ENCODE measurements at places on chromosomes 12 and 14.

DNA sequence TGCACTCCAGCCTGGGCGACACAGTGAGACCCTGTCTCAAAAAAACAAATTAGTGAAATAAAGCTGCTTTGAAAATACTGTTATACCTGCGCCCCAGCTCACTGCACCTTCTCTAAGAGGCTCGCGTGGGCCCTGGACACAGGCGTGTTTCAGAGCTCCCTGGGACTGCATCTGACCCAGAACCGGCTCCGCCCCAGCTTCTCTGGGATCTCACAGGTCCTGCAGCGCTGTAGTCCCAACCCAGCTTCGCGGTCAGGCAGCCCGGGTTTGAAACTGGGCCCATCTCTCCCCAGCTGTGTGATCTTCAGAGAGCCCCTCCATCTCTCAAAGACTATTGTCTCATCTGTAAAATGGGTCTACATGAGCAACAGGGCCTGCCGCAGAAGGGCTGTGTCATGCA lies 7.5 kb downstream of the RIMBP2 start:
- no peak for DNase-seq

- no peak for DNase-seq
Observed at GRCh38 chr12:101563212-101563611, 31.6 kb upstream of the MYBPC1 start.

DNA sequence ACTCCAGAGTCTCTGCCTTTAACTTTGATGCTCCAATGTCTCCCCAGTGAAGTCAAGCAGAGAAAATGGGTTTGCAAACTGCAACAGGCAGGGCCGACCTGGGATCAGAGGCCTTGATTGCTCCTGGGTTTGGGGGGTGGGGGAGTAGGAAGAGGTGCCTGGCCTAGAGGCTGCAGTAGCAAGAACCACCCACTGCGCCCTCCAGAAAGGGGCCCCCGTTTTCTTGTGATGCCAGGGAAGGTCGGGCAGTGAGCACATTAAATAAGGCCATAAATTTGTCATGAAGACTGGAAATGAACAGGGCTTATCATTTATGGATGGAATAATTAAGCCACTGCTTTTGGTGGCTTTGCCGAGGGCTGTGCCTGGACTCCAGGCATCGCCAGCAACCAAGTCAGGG lies 38.2 kb upstream of the FAM222A start:
- DNase-seq: no peak

DNA sequence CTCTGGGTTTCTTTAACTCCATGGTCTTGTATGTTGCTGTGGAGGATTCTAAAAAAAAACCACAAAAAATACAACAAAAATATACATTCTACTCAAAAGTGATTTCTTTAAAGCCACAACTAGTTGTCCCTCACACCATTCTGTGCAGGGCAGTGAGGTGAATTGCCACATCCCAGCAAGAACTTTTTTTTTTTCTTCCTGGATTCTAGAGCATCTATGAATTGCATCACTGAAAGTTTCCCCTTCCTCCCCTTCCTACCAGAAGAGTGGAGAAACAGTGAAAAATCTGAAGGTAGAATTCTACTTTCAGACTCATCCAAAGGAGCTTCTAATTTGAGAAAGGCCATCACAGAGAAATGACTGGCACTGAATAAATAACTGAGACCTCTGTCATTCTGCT lies 395.3 kb downstream of the AEBP2 start:
- no peak for DNase-seq

GRCh38 chr12:64070454-64070853 lies 151.6 kb downstream of the KICS2 start:
- DNase-seq: no peak

- no peak for DNase-seq
Observed at GRCh38 chr14:31550589-31550988, 10.6 kb upstream of the NUBPL start.

- DNase-seq: no peak
Observed at GRCh38 chr12:32030676-32031075, 71.5 kb downstream of the RESF1 start.

DNA sequence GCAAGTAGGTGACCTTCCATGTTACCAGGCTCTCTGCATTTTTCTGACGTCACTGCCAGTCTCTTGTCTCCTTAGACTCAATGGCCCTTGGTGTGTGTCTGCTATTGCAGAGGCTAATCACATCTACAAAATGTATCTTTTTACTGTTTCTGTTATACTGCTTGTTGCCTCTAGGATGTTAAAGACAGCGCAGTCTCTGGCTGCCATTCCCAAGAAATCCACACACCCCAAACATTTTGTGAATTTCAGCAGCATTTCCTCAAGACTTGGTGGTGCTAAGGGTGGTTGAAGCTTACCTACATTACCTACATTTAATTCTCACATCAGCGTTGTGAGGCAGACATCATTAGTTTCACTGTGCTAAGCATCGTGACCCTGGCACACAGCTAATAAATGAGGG lies 87.2 kb downstream of the C12orf75 start:
- DNase-seq: no peak

Data from GF-D8 (cell line).